Activated T-cell treated with anti-CD3 and anti-CD28 coated beads, Interleukin-2, amount 50 U/mL, for 48 hours (primary cell): ENCODE measurements at places on chromosomes 16 and 17.

- no peak for DNase-seq
Measured at GRCh38 chr17:79792984-79793923, 3.6 kb downstream of the CBX8 start.

DNA sequence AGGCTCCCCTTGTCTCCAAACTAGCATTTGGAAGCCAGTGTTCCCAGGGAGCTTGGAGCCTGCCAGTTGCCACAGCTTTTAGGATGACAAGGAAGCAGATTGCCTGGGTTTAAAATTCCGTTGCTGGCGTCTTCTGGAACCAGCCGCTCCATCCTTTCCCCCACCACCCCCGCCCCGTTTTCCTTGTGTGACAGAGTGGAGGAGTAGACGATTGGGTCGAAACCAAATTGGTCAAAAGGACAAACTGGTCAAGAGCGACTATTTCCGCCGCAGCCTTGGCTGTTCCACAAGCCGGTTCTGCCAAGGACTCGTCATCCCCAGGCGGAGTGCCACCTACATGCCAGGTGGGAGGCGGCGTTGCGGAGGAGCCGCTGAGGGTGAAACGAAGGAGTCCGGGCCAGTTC, 91.1 kb downstream of the RPA1 start:
- no peak for DNase-seq

DNA sequence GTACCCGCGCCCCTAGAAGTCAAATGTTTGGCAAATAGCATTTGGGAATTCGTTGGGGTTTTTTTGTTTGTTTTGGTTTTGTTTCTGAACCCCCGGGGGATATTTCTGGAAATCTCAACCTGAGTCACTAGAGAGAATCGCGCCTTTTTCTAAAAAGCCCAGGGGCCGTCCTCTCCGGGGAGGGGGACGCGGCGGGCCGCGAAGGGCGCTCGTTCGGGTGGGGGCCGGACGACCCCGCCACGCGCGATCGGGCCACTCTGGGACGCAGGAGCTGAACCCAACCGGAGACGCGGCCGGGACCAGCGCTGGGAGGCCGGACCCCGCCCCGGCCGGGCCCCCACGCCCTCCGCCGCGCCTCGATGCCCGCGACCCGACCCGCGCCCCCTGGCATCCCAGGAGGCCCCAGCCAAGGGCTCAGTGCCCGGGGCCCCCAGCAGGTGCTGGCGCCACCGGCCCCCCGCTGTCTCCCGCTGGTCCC, 302 bp downstream of the LITAF start:
- no peak for DNase-seq

DNA sequence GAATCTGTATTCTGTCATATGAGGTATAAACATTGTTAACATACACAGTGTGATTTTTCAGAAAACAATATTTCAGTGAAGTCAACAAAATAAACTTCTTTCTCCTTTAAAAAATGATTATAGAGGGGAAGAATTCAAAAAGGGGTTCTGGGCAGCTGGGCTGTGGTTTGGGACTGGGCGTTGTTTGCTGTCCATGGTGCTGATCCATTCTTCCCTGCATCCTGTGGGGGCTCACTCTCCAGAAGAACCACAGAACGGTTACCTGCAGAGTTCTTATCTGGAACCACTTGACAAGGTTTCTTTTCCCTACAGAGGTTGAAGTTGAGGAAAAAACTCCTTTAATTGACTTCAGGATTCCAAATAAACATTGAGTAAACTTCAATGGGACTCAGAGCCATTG, 1091.0 kb downstream of the CDH8 start:
- no peak for DNase-seq

GRCh38 chr17:74635418-74635817, 11.9 kb upstream of the CD300E start:
- no peak for DNase-seq

- no peak for DNase-seq
Measured at GRCh38 chr17:14922411-14922810, 342.7 kb downstream of the PMP22 start.

GRCh38 chr16:76162046-76162445, 115.2 kb upstream of the CNTNAP4 start:
- no peak for DNase-seq

- no peak for DNase-seq
Measured at GRCh38 chr17:1126801-1127550, 52.8 kb downstream of the ABR start.
